Smooth muscle cell of the umbilical artery (primary cell): ENCODE measurements at places on chromosomes 1 and 21. TPM values are rescaled to one million over a fixed set of nuclear protein-coding genes. Genes with fewer than 3 reads are reported as not detected.

The CD55 gene
- total RNA-seq, result 13.9 and 19.6 TPM in 2 replicates

The TMCO1 gene
- total RNA-seq, result 67.2 and 97.7 TPM in 2 replicates

The RXRG gene
- not detected in 2 replicates for total RNA-seq

The S100A14 gene
- total RNA-seq, result not detected in 2 replicates

The MYOG gene
- total RNA-seq, result not detected in 2 replicates

The CD101 gene
- under 0.01 and 0.18 TPM in 2 replicates for total RNA-seq

The PRKAB2 gene
- total RNA-seq, result 16.0 and 22.4 TPM in 2 replicates

The EVA1C gene
- total RNA-seq, result 4.2 and 5.8 TPM in 2 replicates

The NT5C1A gene
- total RNA-seq, result not detected in 2 replicates

The ITLN1 gene
- not detected in 2 replicates for total RNA-seq

The C1QC gene
- not detected in 2 replicates for total RNA-seq

The RPE65 gene
- total RNA-seq, result not detected in 2 replicates

The RIMKLA gene
- under 0.01 and 0.05 TPM in 2 replicates for total RNA-seq

The CGN gene
- total RNA-seq, result 0.09 TPM in 1 of 2 replicates, not detected in the other

The HSD3B1 gene
- not detected in 2 replicates for total RNA-seq

The AUNIP gene
- 0.30 and 1.8 TPM in 2 replicates for total RNA-seq

The C1QTNF12 gene
- 0.92 and 1.5 TPM in 2 replicates for total RNA-seq

The TSSK3 gene
- 0.30 TPM in 1 of 2 replicates, not detected in the other for total RNA-seq

The ABCG1 gene
- 0.30 and 0.60 TPM in 2 replicates for total RNA-seq

The NBPF10 gene
- 4.5 and 7.2 TPM in 2 replicates for total RNA-seq

The ICOSLG gene
- under 0.01 and 0.46 TPM in 2 replicates for total RNA-seq

The SLAMF9 gene
- 0.09 TPM in 1 of 2 replicates, not detected in the other for total RNA-seq

The JAM2 gene
- 1.5 and 1.9 TPM in 2 replicates for total RNA-seq

The ZFP69B gene
- 3.9 and 8.2 TPM in 2 replicates for total RNA-seq

The JTB gene
- 106 and 178 TPM in 2 replicates for total RNA-seq

The CENPS gene
- 10.1 and 10.3 TPM in 2 replicates for total RNA-seq

The NUP210L gene
- total RNA-seq, result under 0.01 and 0.05 TPM in 2 replicates

The C1orf53 gene
- total RNA-seq, result 2.4 and 4.8 TPM in 2 replicates

The PKLR gene
- total RNA-seq, result not detected in 2 replicates

The ETNK2 gene
- total RNA-seq, result 0.60 and 1.5 TPM in 2 replicates

The MCOLN2 gene
- 0.30 and 1.9 TPM in 2 replicates for total RNA-seq

The KRTAP7-1 gene
- total RNA-seq, result not detected in 2 replicates

The NR1I3 gene
- total RNA-seq, result not detected in 2 replicates

The CHI3L2 gene
- total RNA-seq, result 0.51 and 0.89 TPM in 2 replicates

The MX1 gene
- 7.1 and 9.8 TPM in 2 replicates for total RNA-seq

The UTS2 gene
- not detected in 2 replicates for total RNA-seq

The LCE2C gene
- total RNA-seq, result not detected in 2 replicates

The TRIM58 gene
- 0.05 TPM in 1 of 2 replicates, not detected in the other for total RNA-seq

The USH2A gene
- total RNA-seq, result not detected in 2 replicates

The LDLRAD1 gene
- total RNA-seq, result not detected in 2 replicates

The LCE6A gene
- not detected in 2 replicates for total RNA-seq

The PRR9 gene
- total RNA-seq, result 0.51 TPM in 1 of 2 replicates, not detected in the other

The PLD5 gene
- under 0.01 and 0.59 TPM in 2 replicates for total RNA-seq

The PI4KB gene
- total RNA-seq, result 54.3 and 63.2 TPM in 2 replicates

The NAXE gene
- 51.7 and 57.9 TPM in 2 replicates for total RNA-seq

The ELF3 gene
- total RNA-seq, result 2.3 and 8.0 TPM in 2 replicates

The RSPH1 gene
- not detected in 2 replicates for total RNA-seq

The ST6GALNAC3 gene
- total RNA-seq, result 2.1 and 2.5 TPM in 2 replicates

The TCEA3 gene
- total RNA-seq, result 9.8 and 13.9 TPM in 2 replicates
